ENCODE measurements at places on chromosomes 1 and 21.

DNA sequence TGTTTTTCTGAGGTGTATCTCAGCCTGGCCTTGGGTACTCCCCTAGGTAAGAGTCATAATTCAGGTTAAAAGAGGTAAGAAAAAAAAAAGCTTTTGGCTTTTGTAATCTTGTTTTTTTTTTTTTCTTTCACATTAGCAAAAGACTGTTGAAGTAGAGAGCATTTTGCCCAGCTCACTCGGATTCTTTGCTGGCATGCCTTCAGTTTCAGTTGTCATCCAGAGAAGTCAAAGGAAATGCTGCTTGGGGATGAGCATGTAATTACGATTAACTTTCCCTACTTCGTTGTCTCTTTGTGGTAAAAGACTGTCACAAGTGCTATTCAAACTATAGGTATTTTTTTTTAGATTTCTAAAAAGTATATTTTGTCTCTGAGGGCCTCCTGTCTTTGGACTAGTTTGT is 6.3 kb downstream of the BACH1 start:
- no peak for DNase-seq

DNA sequence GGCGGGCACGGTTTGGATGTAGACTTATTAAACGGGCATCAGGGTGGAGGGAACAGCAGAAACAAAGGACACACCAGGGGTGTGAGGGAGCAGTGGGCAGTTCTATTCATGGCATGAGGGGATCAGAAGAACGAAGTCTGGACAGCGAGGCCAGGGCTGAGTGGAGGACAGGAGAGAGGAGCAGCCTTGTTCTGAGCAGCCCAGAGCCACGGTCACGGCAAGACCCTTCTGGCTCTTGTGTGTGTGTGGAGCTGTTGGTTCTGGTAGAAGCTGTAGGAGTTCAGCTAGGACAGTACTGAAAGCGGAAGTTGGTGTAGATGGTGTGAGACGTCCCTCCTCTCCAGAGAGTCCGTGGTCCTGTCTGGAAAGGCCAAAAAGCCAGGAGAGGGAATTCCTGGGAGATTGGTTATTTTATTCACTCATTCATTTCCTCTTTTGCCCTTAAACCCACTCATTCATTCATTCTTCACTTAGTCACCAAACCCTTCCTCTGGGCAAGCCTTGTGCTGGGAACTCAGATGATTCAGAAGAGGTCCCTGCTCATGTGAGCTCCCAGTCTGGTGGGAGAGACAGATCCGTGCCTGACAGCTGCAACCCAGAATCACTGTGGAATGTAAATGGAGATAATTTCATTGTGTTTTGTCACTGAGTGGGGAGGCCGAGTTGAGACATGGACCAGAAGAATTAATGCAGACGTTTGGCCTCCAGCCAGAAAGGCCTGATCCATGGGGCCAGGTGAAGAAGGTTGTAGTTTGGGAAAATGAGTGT is 4.1 kb upstream of the ACOT11 start:
- no peak for DNase-seq

GRCh38 chr1:51351907-51352306 is 21.5 kb upstream of the TTC39A start:
- no peak for DNase-seq

- no peak for DNase-seq
Observed at GRCh38 chr1:228236744-228237143, 28.9 kb downstream of the OBSCN start.

DNA sequence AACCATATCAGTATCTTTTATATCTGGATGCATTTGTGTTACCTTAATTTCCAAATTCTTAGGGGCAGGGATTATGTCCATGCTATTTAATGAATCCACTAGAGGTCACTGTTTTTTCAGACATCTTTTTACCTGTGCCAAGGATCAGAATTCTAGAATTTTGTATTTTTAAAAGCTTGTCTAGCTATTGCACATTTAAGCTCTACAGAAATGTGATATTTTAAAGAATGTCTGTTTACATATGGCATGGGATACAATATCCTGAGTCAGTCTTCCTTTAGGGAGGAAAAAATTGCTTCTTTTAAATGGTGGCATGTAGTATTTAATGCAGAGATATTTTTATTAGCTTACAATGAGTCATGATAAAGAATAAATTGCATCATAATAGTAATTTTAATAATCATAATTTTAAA is 11.3 kb downstream of the RPAP2 start:
- no peak for DNase-seq

GRCh38 chr1:201895913-201896807 is 7.5 kb downstream of the SHISA4 start:
- peak; percentile 62 for DNase-seq

GRCh38 chr1:178399177-178399728 is 97.5 kb downstream of the CLEC20A start:
- no peak for DNase-seq

- DNase-seq: no peak
Observed at GRCh38 chr1:242690849-242691609, 166.5 kb upstream of the PLD5 start.

GRCh38 chr1:180415985-180416633 is 86.3 kb downstream of the ACBD6 start:
- no peak for DNase-seq

DNA sequence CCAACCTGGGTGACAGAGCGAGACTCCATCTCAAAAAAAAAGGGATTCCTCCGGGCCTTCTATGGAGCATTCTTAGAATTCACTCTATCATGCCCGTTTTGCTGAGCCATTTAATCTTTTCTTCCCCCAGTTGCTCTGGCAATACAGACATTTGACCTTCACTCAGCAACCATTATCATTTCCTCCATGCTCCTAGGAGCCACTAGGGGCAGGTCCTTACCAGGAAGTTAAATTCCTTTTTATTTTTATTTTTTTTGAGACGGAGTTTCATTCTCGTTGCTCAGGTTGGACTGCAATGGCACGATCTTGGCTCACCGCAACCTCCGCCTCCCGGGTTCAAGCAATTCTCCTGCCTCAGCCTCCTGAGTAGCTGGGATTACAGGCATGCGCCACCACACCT is 9.7 kb upstream of the CGN start:
- no peak for DNase-seq

DNA sequence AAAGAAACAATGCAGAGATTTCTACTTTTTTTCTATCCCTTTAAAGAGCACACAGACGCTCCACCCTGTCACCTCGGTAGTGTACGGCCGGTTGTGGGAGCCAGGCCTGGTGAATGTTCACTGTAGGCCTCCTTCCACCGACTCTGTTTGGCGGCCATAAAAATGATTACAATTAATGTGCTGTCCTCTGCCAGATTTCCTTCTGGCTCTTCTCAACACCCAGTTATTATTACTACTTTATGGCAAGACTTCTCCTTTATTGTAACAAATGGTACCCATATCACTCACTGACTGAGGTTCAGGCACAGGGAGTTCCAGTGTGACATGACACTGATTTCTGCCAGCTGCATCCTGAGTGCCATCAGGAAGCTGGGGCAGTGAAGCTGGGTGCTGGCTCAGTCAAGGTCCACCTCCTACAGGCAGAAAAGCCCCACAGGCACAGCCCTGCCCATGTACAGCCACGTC is 37.4 kb downstream of the GPR161 start:
- DNase-seq: no peak

All from activated T-helper 1 cell treated with Interleukin-2 at 50 U/mL for 16 hours (primary cell).